Mucosa of gallbladder (tissue), 1 donor: ENCODE measurements at places on chromosomes 13 and 19. TPM values are rescaled to one million over a fixed set of nuclear protein-coding genes. Genes with fewer than 3 reads are reported as not detected.

CERS1 gene
- 1.8 TPM for total RNA-seq

GRCh38 chr13:79468402-79468801, 12.6 kb upstream of the NDFIP2 start:
- no peak for DNase-seq

- DNase-seq = no peak
These were observed 529.3 kb upstream of the SPRY2 start for GRCh38 chr13:80870186-80870585.

APBA3 gene
- 32.8 TPM for total RNA-seq

- no peak for DNase-seq
These were observed 42.1 kb upstream of the GAS6 start for GRCh38 chr13:113905942-113906341.

DNA sequence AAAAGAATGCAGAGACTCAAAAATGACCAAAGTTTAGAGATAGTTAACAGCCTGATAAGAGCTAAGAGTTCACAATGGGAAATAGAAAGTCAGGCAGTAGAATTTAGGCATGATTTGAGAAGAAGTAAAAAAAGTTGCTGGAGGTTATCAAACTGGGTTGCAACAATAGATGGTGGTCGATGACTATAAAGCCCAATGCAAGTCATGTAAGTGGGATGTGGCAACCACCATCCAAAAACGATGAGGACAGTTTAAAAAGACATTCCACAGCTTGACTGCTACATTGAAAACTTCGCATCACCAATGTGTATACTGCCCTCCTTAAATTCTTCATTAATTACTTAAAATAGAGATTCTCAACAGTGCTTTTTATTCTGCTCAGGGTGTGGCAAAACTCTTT, 19.7 kb downstream of the ELF1 start:
- no peak for DNase-seq

DNA sequence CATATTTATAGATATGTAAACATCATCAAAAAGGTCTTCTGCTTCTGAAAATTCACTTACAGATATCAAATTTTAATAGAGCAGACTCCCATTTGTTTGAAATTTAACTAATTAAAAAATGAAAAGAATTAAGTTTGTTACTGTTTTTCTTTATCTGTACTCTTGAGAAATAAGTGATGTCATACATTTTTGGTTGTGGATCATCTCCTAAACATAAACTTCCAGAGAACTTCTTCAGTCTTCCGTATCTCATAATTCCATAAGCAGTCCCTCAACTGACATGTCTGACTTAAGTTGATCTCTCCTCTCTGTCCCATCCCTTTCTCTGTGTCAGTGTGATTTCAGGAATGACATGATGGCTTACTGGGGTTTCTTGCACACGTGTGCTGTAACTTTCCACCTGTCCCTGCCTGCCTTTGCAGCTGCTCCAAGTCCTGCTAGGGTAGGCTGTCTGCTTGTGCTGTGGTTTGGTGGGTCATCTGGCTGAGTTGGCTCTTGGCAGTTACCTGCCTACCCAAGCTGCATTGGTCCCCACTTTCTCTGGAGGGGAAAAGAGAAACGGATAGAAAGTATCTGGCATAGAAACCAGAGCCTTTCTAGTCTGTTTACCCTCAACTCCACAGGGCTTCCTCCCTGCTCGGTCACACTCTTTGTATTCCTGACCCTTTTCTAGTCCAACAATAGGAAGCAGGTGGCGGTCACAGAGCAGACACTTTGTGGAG, 127.1 kb downstream of the GGACT start:
- no peak for DNase-seq
